C1 segment of cervical spinal cord (tissue), 14 donors: ENCODE measurements at places on chromosomes 1 and 21.

DNA sequence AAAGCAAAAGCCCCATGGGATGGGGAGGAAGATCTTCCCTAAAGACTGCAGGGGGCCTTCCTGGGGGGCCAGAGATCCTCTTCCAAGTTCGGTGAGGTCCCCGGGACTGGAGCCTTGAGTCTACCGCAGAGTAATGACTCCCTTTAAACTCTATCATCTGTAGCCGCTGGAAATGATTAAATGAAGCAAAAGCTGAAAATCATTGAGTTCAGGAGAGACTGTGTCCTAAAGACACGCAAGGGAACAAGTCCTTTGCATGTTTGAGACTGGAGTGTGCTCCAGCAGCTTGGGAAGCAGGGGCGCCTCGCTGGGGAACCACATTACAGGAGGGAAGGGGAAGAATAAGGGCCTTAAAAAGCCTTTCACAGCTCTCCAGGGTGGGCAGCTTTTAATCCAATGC is 70.2 kb downstream of the WDR4 start:
- DNase-seq, result no peak

DNA sequence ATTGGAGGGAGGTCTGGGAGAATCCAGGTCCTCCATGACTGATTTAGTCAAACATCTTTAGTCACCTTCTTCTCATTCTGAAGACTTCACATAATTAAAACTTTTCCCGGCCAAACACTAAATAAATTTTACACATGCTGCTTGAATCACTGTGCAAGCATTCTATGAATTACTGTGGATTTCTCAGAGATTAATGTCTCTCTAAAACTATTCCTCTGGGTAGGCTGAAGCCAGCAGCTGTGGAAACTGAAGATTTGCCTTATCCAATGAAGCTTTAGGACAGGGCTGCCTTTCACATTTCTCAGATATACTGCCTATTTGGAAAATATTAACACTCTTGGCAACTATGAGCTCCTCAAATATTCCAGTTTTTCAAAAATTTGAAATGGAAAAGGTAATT is 61.7 kb downstream of the JMJD4 start:
- DNase-seq, result no peak

GRCh38 chr1:221310180-221310579 is 430.9 kb downstream of the HLX start:
- DNase-seq, result no peak

- DNase-seq, result no peak
Observed at GRCh38 chr21:36065497-36066036, 4.3 kb upstream of the CBR1 start.

DNA sequence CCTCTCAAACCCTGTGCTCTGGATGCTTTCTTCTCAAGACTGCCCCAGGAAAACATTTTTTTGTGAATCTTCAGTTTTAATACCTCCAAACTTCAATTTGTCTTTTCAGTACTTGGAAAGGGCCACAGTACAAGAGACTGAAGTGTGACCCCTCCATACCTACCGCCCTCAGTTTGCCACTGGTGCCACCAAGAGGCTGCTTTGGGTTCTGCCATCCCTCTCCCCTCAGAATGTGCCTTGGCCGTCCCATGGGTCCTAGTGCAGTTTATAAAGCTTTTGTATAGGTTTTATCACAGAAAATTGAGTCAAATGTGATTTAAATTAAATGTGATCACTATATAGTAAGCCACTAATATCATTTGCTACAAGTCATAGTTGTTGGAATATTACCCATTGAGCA is 60.8 kb upstream of the PGD start:
- DNase-seq, result peak; percentile 4

GRCh38 chr21:35648512-35648911 is 411.8 kb downstream of the SETD4 start:
- no peak for DNase-seq

DNA sequence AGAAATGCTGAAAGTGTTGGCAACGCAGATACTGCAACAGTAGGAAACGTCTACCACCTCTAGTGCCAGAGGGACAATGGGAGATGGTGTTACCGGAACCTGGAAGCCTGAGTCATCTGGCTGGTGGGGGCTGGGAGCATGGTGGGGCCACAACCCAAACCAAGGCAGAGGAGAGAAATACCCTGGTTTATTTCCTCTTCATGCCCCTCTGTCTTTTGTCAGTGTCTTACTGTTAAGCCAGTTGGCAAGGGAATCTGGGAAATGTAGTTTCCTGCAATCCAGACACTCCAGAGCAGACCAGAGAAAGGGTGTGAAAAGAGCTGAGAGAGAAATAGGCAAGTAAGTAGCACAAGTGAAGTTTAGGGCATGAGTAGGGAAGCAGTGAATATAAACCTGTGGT is 14.8 kb downstream of the DNTTIP2 start:
- no peak for DNase-seq

DNA sequence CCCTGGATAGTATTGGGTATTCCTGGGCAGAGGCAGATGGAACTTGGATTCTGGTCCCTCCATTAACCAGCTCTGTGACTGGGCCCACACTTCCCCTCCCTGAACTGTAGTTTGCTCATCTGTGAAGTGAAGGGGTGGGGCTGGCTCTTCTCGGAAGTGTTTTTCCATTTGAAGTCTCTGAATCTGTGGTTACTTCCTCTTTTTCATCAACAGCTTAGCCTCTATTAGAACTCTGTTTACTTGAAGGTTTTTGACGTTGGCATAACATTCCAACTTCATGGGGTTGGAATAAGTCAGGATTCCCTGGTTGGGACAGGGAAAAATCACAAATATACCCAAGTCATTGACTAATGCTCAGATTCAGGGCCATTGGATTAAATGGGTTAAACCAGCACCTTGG is 3.6 kb downstream of the KIAA0040 start:
- DNase-seq, result no peak

DNA sequence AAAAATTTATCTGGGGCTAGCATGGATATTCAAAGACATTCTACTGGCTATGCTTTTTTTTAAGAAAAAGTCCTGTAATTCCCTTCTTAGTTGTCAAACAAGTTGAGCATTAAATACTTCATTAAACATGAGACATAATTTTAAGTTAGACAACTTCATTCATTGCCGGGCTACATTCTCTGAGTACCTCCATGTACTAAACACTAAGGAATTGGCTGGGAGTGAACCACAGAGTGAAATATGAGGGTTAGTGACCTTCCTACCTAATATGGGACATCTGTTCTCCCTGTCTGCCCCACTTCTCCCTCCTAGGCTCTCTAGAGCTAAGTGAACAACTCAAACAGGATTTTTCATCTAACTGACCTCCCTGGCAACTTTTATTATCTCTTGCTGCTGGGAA is 370.4 kb downstream of the VAV3 start:
- DNase-seq, result no peak

GRCh38 chr1:168473126-168473525 is 70.7 kb downstream of the XCL2 start:
- no peak for DNase-seq
